Dermis blood vessel endothelial cell (primary cell): ENCODE measurements at places on chromosomes 7 and 10.

- peak; percentile 17 for DNase-seq
Observed at GRCh38 chr7:43071604-43072003, 40.8 kb upstream of the HECW1 start.

DNA sequence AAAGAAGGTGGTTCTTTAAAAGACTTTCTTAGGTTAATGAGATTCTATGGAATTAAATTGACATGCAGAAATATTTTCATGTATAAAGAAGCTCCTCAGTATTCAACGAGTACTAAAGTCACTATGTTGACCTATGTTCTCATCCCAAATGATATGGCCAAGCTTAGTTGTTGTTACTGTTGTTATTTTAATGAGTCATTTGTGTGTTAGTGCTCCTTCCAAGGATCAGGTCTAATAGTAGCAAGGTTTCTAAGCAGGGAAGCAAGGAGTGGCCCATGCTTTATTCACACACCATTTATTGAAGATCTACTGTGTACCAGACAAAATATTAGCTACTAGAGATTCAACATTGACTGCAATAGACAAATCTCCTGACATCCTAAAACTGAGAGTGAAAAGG, 41.9 kb downstream of the LRRN3 start:
- no peak for DNase-seq

DNA sequence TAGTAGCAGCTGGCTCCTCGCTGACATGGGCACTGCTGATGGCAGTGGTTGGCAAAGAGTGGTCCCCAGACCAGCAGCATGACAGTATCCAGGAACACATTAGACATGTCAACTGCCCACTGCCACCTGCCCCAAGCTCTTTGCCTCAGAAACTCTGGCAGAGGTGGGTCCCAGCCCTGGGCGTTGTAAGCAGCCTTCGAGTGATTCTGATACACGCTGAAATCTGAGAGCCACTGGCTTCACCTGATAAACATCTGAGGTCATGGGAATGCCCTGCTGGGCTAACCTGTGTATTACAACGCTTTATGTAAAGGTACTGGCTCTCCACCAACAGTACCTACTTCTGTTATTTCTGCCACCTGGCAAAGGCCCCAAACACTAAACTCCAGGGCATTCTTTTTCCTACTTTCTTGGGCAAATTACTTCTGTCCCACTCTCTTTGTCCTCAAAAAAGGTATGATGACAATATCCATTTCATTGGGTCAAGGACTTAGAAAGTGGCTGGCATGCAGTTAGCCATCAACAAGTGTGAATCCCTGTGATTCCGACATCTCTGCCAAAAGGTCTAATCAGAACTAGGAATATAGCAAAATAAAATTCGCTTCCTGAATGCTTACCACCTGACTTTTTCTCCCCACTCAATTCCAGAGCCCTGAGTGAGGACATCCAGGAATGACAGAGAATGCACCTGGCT, 9.2 kb downstream of the SGMS1 start:
- DNase-seq = peak; percentile 19

DNA sequence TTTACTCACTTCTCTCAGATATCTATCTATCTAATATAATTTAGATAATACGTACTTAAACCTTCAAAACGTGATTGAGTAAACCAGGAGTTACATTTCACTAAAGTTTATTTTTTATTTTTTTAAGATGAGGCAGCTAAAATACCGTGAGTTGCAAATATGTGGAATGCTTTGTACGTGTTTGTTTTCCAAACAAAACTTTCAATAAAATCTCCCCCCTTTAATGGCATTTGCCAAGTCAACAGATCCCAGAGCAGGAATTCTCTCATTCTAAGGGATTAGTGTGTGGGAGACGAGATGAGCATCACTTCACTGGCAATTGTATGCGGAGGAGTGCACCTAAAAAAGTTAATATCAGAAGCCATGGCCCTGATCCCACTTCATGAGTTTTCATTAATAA, 53.7 kb upstream of the MAGI2 start:
- DNase-seq = no peak

DNA sequence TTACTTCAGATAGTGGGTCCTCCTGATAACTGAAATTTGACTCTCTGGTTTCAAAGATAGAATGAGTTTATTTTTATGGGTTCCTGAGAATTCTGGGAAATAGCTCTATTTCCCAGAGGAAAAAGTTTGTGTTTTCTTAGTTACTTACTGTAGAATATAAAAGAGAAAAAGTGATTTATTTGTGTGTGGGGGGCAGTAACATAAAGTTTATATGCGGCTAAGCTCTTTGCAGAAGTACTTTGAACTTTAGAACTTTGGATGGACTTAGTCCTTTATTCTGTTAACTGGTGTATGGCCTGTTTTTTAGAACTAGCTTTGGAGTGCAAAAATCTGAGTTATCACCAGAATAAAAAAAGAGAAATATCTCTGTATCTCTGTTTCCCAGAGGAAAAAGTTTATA, 157.1 kb downstream of the BBS9 start:
- no peak for DNase-seq

- no peak for DNase-seq
Observed at GRCh38 chr10:108775911-108776475, 1147.3 kb downstream of the XPNPEP1 start.

GRCh38 chr7:49911909-49912308, 138.5 kb downstream of the VWC2 start:
- no peak for DNase-seq

DNA sequence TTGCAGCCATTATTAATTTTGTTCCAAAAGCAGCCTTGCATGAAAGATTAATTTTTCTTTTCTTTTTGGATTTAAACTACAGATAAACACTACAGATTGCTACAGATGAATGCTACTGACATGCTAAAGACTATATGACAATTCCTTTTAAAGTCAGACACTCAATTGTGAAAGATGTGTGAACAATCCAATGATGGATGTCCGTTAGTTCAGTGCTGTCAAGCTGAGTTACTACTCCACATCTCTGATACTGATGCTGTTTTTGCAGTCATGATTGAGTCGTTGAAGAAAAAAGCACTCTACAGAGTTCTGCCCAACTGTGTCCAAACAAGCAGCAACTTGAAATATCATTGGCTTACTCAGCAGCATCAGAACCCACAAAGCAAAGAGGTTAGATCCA, 146.8 kb downstream of the OTUD1 start:
- DNase-seq = no peak

DNA sequence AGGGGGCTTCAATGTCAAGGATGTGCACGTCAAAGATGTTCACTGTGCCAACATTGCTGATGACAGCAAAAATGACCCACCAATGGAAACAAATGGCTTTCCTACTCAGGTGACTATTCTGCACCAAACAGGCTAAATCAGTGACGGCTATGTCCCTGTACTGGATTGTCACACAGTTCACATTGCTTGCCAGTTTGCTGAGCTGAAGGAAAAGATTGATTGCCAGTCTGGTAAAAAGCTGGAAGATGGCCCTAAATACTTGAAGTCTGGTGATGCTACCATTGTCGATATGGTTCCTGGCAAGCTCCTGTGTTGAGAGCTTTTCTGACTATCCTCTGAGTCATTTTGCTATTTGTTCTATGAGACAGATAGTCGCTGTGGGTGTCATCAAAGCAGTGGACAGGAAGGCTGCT, 202.2 kb upstream of the ETV1 start:
- no peak for DNase-seq

GRCh38 chr10:13072339-13072738, 27.6 kb upstream of the OPTN start:
- no peak for DNase-seq

- peak; percentile 97 for DNase-seq
Observed at GRCh38 chr10:4770801-4771553, 55.0 kb upstream of the AKR1E2 start.

DNA sequence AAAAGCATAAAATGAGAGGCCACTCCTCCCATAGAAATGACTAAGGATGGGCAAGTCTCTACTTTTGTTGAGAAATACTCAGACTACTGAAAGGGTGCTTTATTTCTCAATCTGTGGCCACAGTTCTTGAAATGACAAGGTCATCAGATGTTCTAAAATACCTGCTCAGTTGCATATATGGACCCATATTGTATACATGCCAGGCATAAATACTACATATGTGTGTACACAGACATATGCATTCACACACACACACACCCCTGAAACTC, 691.5 kb upstream of the SORCS1 start:
- no peak for DNase-seq

DNA sequence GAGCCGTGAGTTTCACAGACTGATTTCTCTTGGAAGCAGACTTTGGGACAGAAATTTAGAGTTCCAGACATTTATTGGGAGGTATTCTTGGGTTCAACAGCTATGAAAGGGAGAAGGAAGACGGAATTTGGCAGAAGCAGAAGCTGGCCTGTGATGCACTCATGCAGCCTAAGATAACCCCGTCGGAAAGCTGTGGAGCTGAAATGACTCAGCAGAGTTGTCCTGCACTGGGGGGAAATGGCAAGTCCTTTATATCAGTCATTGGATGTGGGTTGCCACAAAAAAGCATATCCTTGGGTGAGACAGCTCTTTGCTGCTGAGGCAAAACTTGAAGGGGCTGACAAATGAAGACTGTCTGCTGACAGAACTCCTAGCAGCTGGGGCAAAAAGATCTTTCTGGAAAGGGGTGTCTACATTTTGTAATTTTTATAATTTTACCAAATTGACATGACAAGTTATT, 11.5 kb upstream of the MICU1 start:
- peak; percentile 46 for DNase-seq

DNA sequence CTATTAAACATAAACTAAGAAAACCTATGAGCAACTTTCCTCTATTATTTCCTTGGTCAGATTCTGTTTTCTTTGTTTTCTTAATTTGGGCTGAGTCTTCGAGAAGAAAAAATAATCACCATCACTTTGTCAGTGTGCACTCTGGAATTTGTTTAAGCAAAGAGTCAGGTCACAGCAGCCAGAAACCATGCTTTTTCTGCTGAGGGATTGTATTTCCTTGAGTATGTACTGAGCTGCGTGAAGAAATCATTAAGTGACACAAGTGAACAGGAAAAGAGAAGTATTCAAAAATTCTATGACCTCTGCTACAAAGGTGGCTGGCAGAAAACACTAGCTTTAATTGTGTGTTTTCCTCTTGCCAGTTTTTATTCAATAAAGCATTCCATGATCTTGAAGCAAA, 249.6 kb downstream of the VTI1A start:
- DNase-seq = peak; percentile 2

GRCh38 chr7:111511845-111512244, 50.4 kb downstream of the IMMP2L start:
- no peak for DNase-seq

DNA sequence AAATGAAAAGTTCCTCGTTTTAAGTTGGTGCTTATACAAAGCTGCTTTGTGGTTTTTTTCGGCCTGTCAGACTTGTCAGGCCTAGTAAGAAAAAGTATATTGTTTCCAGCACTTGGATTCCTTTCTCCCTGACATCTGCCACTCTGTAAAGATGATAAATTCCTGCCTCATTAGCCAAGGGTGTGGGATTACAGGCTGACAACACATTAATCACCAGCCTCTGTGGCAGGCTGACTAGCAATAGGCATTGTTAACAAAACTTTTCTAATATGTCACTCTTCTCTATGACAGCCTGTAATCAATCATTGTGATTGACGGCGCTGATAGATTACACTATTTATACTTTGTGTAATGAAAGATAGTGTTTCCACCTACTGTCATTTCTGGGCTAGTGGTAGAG, 682.5 kb downstream of the LRMDA start:
- DNase-seq = no peak

- DNase-seq = peak; percentile 61
Observed at GRCh38 chr10:110508806-110509544, 11.3 kb downstream of the DUSP5 start.

DNA sequence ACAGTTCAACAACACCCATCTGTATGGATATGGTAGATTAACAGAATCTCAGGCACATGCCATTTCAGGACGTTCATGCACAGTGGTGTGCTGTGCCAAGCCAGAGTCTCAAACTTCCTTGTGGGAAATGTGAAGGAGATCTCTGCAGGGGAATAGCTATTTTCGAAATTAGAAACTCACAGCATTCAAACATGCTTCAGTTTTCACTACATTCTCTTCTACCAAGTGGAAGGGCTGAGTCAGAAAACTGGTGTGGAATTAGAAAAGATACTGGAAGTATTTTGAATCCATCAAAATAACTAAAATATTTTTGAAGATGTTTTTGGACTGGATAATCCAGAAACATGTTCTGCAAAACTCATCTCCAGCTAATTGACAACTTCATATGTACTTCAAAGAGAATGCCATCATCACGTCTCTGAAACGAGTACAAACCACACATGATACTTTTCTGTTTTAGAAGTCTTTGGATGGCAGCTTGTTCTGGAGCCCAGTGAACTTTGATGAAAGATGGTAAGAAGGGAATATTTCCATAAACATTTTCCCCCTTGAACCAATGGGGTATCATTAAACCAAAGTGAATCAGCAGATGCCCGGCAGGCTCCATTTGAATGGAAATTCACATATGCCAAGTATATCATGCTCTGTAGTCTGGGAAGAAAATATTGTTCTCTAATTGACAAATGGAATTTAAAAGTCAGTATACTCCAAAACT, 616.3 kb upstream of the IGFBP3 start:
- no peak for DNase-seq

GRCh38 chr7:108808549-108809266, 239.0 kb downstream of the DNAJB9 start:
- DNase-seq = no peak

- DNase-seq = no peak
Observed at GRCh38 chr7:99791667-99792369, 7.8 kb upstream of the CYP3A4 start.

DNA sequence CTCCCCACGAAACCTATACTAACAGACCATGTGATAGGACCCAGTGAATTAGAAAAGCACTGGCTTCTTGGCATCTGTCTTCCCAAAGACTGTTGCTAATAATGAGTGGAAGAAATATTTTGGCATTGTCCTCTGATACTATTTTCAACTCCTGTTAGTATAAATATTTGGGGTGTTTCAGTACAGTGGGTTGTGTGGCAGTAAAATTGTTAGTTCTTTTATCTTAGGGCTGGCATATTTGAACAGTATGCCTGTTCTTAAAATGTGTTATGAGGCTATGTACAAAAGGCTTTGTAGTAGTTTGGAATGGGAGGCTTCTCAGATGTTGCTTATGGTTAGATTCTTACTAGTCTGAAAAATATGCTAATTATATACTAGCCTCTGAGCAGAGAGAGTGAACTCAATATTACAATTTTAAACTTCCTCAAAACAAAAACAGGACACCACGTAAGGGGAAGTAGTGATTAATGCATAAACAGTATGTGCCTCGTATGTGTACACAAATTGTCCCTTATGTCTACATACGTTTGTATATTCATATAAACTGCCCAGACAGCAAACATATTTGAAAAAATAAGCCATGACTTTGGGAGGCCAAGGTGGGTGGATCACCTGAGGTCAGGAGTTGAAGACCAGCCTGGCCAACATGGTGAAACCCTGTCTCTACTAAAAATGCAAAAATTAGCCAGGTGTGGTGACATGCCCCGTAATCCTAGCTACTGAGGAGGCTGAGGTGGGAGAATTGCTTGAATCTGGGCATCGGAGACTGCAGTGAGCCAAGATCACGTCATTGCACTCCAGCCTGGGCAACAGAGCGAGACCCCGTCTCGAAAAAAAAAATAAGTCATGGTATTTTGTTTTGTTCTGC, 115.4 kb downstream of the ARID5B start:
- DNase-seq = no peak

GRCh38 chr10:69415049-69415448, 1.7 kb downstream of the TACR2 start:
- DNase-seq = no peak

- DNase-seq = no peak
Observed at GRCh38 chr7:35691827-35692307, 3.1 kb downstream of the HERPUD2 start.
